ENCODE measurements at places on chromosomes 1 and 21. TPM values are rescaled to one million over a fixed set of nuclear protein-coding genes. Genes with fewer than 3 reads are reported as not detected.

The REN gene
- 5.2 TPM for total RNA-seq

The LEPROT gene
- 59.6 TPM for total RNA-seq

The KLF17 gene
- not detected for total RNA-seq

The CD5L gene
- total RNA-seq, result not detected

The KCNH1 gene
- total RNA-seq, result 11.6 TPM

The SPRR2B gene
- total RNA-seq, result not detected

DNA sequence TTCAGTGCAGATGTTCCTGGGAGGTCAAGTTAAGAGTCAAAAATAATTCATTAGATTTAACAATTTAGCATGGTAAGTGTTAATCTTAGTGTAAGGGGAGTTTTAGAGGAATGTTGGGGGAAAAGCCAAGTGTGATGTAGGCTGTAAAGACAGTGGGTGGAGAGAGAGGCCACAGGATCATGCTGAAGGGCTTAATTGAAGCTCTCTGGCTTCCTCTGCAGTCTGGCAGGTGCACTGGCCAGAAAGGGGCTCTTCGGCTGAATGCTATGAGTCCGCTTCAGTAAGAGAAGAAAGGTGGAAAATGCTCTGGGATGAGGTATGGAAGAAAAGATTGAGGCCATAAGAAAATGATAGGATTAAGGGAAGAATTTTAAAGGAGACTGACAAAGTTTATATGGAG is 3.0 kb downstream of the BRDT start:
- DNase-seq, result no peak

DNA sequence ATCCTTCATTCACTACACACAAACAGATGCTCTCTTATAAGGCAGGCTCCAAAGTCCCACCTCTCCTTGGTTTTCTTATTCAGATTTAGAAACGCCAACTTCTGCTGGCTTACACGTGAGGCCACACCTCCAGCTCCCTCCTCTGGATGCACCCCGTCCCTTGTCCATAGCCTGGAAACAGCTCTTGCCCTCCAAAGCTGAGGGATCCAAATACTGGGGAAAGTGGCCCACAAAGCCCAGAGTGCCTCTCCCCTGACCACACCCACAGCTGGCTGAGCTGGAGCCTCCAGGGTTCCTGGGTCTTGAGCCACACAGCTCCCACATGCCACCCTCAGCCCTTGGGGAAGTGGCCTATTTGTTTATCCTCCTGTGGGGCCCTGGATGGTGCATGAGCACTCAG is 4.5 kb downstream of the LAD1 start:
- no peak for DNase-seq

- no peak for DNase-seq
These were observed 160.5 kb downstream of the RASAL2 start for GRCh38 chr1:178254433-178254832.

DNA sequence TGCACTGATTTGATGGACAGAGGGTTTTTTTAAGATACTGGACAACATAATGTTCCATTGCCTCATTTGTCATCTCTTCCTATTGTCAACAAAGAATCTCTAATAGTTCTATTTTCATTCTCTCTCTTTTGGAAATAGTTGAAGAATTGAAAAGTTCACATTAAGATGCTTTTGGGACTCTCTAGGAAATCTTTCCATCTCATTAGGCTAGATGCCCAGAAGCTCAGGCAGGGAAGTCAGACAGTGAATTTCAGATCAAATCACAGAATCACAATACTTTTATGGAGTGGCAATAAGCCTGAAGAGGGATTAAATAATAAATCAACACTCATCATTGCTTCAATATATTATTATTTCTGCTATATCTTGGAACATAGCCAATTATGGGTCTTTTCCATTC is 29.2 kb downstream of the NEGR1 start:
- DNase-seq, result no peak

DNA sequence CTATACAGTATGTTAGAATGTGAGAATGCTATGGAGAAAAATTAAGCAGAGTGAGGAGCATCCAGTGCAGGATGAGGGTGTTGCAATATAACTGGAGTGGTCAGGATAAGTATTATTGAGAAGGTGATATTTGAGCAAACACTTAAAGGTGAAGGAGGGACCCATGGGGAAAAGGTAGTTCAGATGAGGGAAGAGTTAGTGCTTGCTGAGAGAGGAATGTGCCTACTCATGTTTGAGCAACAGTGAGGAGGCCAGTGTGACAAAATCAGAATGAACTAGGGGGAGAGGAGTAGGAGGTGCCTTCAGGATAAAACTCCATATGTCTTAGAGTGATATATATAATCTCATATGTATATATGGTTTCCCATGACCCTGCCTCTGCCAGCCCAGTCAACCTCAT is 6.2 kb upstream of the TRIM45 start:
- no peak for DNase-seq

GRCh38 chr1:33607444-33608005 is 135.1 kb downstream of the ZSCAN20 start:
- DNase-seq, result no peak

DNA sequence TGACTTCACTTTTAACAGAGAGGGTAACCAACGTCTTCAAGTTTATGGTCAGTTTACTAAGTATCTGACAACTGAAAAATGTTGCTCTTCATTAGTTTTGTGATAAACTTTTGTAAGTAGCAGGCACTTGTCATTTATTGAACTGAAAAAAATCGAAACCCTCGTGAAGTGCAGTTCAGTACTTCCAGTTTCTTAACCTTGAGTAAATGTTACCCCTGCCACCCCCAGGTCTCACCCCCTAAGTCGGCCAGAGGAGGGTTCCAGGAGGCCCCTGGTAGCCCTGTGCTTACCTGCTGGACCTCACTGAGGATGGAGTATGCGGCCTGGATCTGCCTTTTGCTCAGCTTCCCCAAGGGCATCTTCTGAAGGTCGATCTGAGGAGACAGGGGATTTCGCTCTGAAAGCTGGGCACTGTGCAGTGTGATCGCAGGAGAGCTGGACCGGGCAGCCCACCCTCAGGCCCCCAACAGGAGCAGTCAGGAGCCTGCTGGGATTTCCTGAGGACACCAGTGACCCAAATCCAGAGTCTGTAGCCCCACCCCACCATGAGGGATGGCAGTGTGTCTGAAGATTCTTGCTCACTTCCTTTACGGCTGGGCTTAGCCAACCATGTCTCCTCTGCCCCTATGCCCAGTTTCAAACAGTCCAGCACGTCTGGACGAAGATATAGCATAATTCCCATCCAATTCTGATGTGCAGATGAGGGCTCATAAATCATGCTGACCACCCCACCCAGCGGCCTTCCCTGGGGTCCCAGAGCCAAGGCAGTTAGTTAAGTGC is 37.6 kb downstream of the PARP1 start:
- DNase-seq, result no peak

DNA sequence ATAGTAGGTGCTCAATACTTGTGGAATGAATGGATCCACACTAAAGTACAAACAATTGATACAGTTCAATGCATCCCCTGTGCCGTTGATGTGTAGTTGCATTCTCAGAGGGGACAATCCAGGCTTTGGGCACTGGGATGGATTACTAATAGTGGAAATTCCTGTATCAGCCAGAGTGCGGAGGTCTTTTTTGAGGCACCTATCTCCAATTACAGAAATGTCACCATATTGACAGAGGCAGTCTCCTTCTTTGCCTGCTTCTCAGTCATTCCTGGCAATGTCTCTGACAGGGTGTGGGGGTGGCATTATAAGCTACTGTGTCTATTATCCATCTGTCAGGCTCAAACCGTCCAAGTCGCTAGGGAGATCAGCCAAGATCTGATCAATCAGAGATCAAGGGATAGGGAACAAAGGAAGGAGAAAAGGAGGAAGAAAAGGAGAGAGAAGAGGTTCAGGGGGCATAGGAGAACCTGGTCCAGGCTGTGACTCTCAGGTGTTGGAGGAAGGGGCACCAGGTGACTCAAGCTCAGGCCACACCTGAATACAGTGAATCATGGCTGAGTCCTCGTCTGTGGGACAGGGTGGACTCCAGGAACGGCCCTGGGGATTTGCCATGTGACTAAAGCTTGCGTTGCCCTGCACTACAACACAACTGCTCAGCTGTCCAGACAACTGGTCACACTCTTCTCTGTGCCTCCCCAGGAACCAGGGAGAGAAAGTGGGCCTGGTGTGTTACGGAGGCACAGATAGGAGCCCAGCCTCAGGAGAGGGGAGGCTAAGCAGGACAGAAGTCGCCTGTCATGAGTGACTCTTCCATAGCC is 3.4 kb upstream of the LAMB3 start:
- no peak for DNase-seq

DNA sequence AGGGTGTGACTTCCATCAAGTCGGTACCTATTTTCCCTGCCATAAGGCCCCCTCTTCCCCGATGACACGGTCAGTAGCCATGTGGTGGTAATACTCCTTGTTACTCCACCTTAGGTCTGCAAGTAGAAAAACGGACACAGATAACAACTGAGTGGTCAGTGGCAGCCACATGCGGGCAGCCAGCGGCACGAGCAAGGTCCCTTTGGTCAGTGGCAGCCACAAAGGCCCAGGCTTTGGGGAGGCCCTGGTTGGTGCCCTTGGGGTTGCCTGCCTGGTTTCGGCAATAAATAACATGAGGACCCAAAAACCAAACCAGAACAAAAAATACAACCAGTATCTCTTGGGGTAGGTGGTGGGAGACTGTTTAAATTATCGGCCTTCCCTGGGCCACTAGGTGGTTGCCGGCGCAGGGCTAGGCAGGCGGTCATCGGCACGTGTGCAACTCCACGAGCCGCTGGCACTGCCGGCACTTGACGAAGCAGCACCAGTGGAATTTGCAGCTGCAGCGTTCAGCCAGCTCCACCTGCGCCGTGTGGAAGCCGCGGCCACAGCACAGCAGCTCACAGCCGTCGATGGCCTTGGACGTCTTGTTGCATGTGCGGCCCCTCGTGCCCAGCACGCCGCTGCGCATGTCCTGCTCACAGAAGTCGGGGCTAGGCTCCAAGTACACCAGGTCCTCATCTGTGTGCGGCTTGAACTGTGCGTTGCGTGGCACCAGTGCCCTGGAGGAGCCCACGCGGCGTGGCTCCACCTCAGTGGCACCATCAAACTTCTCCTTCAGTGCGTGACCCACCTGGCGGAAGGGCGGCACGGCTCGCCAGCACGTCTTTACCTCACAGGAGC is 23.1 kb downstream of the WNT4 start:
- DNase-seq, result no peak

DNA sequence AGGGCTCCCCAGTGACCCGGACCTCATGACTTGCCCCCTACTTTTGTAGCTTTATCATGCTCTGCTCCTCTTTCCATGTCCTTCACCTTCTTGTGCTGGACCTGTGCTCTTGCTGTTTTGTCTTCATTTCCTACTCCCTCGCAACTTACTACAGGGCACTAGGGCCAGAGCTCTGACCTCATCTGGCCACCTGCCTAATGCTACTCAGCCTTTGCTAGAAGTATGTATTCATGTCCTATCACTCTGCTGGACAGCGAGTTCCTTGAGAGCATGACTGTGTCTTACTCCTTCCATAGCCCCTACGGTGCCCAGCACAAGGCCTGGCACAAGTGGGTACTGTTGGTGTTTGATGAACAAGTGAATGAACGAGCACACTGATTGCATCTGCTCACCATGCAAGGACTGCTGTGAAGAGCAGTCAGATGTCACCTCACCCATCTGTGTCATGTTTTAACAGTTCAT is 1.9 kb downstream of the MTFR1L start:
- DNase-seq, result no peak

- no peak for DNase-seq
These were observed 10.0 kb upstream of the CPLANE2 start for GRCh38 chr1:16246961-16247360.

- no peak for DNase-seq
These were observed 72.9 kb downstream of the UCHL5 start for GRCh38 chr1:192986110-192986747.

- DNase-seq, result no peak
These were observed 6.9 kb upstream of the MX1 start for GRCh38 chr21:41418956-41419680.

- no peak for DNase-seq
These were observed 762.5 kb upstream of the TPTE start for GRCh38 chr21:9758888-9759287.

DNA sequence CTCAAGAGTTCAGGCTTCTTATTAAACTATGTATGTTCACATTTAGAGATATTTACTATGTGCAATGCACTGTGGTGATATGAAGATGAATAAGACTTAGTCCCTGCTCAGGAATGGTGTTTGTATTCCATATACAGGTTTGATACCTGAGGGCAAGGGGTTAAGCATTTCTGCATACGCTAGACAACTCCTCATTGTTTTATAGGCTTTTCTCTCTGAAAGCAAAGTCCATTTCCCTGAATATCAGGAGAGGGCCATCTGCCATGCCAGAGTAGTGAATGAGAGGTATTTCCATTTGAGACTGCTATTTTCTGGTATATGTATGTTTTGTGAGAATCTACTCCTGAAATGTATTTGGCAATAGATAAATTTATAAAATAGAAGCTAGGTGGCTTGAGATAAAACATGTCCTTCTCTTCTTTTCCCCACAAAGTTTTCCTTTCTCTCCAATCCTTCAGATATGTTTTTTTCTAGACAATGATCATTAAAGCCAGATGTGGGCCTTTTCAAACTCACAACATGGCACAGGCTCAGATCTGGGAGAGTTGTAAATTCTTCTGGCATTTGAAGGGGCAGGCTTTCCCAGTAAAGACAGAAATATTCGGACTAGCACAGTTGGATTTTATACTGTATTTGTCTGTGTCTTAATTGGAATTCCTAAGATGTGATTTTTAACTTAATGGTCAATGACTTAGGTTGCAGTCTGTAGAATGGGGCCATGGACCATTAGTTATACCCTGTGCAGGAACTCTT is 73.3 kb upstream of the WDR26 start:
- no peak for DNase-seq
